ENCODE measurements at places on chromosomes 5 and 9.

GRCh38 chr5:117652958-117653280 lies 1078.3 kb upstream of the SEMA6A start:
- DNase-seq = no peak

- peak; percentile 17 for DNase-seq
These were observed 118.3 kb downstream of the SLC1A3 start for GRCh38 chr5:36724467-36725332.

DNA sequence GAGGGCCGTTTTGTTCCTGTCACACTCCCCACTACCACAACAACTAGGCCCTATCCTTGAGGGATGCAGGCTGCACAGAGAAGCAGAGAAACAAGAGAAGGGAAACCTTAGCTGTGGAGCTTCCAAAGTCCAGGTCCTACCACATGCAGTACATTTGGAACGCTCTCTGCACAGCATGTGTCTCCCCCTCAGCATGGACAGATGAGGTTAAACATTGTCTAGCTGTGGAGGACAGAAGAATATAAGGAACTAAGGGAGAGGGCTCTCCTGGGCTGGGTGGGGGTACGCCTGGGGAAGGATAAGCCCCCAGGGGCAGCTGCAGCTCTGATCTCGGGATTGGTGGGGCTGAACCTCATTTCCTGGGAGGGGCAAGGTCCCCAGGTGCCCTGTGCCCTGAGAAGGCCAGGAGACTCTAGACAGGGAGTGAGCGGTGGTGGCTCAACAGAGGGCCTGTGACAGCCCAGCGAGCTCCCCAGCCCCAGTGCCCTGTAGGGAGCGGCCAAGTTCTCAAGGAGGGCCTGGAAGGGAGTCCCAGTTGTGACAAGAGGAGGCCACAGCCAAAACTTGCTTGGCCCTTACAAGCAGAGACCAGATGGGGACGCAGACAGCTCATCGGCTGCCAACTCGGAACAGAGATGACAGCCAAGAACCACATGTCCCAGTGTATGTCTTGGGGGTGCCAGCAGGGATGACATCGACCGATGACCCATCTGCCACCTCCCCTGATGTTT lies 30.1 kb downstream of the TSPAN17 start:
- no peak for DNase-seq

DNA sequence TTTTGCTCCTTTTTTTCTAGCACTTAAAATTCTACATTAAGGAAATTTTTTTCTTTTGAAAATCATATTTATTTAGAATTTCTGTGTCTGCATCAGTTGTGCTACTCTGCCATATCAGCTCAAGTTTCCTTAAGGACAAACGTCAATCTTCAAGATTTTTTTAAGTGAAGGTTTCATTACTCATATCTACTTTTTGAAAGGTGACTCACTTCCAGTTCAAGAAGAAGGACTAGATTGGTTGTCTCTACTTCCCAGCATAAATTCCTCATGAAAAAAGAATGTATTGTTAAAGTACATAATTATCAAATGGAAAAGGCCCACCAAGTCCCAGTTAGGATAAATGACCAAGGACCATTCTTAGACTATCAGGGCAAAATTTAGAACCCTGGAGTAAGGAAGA lies 626.5 kb downstream of the DMRTA1 start:
- no peak for DNase-seq

DNA sequence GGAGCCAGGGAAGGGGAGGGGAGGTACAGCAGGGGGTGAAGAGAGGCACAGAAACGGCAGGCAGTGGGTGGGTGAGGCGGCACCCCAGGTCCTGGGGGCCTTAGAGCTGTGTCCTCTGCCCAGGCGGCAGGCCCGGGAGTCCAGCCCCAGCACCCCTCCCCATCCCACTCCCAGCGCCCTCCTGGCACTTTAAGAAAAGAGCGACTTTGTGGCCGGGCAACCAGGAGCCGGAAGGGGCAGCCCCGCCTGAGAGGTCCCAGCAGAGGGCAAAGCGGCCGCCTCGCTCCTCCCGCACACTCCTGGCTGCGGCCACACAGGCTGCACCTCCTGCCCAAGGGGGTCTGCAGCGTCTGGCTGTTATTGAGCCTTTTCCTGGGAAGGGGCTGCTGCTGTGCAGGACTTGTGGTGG lies 42.6 kb downstream of the NACC2 start:
- DNase-seq = no peak

- no peak for DNase-seq
These were observed 79.6 kb downstream of the TLE4 start for GRCh38 chr9:79651251-79651795.

DNA sequence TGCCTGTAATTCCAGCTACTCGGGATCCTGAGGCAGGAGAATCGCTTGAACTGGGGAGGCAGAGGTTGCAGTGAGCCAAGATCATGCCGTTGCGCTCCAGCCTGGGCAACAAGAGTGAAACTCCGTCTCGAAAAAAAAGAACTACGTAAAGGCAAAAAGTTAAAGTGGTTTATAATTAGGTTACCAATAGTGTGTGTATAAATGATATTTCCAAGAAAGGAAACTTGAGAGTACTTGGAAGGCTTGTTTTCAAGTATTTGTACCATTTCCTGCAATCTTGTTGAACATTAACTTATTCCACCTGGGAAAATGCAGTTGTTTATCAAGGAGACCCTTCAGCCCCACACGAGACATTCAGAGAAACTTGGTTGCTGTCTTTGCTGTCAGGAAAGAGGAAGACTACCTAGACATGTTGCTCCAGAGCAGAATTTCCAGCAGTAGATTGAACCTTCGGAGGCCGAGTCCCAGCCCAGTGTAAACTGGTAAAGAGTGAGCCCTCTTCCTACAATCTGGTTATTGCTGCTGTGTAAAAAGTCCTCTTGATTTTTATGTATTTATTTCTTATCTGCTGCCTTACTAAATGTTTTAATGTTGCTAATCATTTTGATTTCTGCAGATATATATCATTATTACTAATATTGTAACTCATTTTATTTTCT lies 30.1 kb downstream of the STXBP1 start:
- no peak for DNase-seq

DNA sequence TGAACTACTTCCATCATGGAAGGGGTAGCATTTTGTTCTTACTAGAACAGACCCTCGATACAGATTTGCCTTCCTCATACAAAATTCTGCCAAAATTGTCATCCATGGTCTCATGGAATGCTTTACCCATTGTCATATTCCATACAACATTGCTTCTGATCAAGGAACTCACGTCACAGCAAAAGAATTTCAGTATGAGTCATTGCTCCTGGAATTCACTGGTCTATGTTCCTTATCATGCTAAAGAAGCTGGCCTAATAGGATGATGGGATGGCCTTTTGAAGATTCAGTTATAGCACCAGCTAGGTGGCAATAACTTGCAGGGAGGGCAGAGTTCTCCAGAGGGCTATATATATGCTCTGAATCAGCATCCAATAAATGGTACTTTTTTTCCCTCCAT lies 18.2 kb upstream of the FNIP1 start:
- DNase-seq = no peak

DNA sequence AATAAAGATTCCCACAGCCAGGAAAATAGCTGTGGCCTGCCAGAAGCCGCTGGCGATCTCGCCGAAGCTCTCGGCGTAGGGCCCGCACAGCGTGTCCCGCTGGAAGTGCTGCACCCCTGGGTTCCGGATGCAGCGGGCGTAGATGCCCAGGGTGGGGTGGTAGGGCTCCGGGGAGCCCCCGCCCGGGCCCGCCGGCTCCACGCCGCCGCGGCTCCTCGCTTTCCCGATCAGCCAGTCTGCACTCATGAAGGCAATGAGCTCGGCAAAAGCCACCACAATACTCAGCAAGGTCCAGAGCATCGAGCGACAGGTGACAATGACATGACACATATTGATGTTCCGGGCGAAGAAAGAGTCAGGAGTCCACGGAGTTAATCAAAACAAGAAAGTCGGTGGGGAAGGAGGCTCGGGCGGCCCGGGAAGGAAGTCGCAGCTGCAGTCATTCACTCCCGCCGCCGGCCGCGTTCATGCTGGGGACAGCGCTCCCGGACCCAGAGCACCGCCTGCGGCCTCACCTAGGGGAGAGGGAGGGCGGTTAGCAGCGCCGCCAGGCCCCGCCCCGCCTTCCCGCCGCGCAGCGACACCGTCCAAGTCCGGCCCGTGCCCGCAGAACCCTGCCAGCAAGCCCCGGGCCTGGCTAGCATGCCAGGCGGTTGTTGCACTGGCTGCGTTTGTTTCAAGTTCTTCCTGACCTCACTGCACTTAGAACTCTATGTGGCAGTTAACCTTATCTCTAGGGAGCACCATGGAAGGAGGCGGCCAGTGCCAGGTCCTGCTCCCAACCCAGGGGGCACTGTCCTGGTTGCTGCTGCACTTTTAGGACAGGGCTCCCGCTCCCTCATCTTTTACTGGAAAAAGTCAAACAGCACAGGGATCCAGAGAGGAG lies 138.4 kb downstream of the LHFPL2 start:
- DNase-seq = peak; percentile 4

DNA sequence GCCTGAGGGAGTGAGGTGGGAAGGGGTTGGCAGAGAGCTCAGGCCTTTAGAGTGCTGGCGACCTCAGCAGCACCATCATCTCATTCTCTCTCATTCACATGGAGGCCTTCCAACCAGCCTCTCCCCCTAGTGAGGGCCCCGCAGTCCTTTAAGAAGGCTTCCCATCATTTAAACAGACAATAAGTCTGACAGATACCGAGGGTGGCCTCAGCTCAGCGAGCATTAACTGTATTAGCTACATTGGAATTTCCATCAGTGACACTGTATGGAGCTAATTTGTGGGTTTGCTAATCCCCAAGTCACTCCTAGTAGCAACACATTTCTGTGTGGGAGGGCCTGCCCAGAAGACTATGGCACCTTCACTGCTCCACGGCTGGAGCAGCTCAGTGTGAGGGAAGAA lies 75.8 kb downstream of the INSYN2B start:
- DNase-seq = no peak

GRCh38 chr9:4160249-4160648 lies 139.6 kb downstream of the GLIS3 start:
- no peak for DNase-seq

DNA sequence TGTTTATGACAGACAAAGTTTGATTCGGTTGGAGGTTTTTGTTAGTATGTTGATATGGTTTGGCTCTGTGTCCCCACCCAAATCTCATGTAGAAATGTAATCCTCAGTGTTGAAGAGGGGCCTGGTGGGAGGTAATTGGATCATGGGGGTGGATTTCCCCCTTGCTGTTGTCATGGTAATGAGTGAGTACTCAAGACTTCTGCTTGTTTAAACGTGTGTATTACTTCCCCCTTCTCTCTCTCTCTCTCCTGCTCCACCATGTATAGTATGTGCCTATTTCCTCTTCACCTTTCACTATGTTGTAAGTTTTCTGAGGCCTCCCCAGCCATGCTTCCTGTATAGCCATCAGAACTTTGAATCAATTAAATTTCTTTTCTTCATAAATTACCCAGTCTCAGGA lies 415.1 kb downstream of the HCN1 start:
- DNase-seq = no peak

DNA sequence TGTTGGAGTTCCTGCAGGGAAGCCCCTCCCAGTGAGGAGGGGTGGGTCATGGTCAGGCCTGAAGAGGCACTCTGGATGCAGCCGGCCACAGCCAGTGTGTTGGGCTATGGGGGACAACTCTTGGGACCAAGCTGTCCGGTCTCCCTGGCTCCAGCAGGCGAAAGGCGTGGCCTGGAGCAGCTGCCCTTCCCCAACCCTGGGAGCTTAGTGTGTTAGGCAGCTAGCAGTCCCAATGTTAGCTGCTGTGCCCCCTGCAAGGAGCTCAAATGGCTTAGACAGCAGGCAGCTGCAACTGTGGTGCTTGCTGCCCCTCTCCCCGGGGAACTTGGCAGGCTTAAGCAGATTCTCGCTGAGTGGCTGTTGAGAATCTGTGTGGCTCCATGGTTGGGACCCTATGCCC lies 67.5 kb upstream of the ACTBL2 start:
- DNase-seq = no peak

GRCh38 chr5:103624035-103624480 lies 61.5 kb upstream of the NUDT12 start:
- no peak for DNase-seq

DNA sequence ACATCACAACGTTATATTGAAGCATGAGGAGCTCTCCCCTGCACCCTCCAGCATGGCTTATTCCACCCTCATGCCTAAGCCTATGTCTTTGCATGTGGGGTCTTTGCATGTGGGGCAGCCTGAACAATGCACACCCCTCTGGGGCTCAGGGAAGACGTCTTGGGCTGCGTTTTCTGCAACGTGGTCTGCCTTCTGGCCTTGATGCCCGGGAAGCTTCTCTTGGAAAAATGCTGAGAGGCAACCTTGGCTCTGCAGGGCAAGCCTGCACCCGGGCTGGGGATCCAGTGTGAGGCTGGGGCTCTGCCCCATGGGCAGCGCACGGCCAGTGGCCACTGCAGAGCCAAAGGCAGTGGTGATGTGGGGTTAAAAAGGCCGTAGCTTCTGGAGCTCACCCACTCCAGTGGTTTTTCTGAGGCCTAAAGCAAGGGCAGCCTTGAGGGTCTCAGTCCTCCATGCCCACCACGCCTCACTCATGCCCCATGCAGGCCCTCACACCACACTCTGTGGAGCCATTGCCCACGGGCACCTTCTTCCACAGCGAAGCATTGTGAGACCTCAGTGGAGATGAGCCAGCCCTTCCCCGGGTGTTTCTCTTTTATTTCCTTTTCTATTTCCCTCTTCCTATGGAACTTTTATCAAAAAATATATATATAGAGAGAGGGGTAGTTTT lies 112.2 kb downstream of the MRPL36 start:
- no peak for DNase-seq

- no peak for DNase-seq
These were observed 988.3 kb downstream of the TLE1 start for GRCh38 chr9:80701061-80701460.

DNA sequence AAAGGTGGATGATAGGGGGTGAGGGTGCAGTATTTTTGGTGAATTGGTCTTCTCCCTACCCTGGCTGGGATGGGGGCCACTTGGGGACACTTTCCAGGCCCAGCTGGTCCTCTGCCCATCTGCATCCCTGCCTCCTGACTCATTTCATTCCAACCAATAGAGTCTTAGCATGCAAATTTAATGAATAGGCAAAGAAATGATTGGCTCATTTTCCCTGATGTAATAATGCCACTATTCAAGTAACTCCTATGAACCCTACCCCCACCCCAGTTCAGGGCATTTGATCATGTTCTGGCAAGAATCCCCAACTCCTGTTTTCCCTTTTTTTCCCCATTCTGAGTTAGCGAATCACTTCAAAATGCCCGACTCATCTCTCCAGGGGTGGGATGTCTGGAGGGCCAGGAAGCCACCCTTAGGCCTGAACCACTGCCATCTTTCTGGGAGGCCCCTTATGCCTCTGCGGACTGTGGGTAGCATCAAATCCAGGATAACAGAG lies 56.7 kb downstream of the PCDH1 start:
- DNase-seq = no peak

- DNase-seq = no peak
These were observed 34.8 kb upstream of the HRH2 start for GRCh38 chr5:175623088-175623487.

Measured in activated CD4-positive, alpha-beta T cell treated with anti-CD3 and anti-CD28 coated beads, Interleukin-2, amount 50 U/mL, for 1 hour (primary cell).